ENCODE measurements at places on chromosomes 1 and 21.

DNA sequence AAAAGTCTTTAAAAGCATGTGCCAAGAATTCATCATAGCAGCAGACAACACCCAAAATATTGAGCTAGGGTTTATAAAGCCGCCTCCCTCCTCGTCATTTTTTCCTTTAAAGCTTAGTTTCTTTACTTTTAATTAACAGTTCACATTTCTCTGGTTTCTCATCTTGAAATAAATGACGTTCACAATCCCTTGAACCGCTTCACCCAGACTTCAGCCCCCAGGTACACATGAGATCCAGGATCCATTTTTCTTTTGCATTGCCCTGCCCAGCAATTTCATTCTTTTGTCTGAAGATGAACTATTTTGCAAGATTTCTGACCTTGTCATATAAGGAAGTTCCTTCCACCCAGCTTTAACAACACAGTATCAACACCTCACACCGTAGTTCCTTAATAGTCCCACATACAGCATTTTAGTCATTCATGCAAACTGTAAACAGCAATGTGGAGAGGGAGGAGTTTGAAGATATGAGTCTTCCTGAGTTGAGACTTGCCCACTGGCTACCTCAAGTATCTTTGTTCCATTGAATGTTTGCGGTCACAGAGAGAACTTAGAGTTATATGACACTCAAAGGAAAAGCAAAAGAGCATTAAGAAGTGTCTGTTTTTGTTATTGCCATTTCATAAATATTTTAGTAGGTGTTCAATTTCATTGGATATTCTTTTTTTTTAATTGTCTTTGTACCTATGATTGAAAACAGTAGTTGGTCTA is 35.3 kb upstream of the CACYBP start:
- DNase-seq = no peak

- DNase-seq = no peak
Observed at GRCh38 chr1:24297852-24298232, 21.3 kb upstream of the GRHL3 start.

DNA sequence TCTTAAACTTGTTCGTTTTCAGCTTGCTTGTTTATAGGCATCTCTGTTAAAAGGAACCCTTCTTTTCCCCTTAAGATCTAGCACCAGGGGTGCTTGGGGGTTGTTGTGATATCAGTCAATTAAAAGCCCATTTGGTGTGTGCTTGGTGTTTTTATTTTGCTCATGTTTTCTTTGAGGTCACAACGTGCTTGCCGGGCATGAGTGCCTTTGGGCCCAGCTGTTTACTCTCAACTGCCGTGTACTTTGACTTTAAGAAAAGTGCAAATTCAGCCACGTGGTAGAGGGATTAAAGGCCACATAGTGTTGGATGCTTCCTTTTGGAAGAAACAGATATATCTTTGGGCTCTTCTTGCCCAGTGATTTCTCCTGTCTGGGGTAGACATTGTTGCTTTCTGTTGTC is 10.5 kb downstream of the ARID1A start:
- DNase-seq = no peak

DNA sequence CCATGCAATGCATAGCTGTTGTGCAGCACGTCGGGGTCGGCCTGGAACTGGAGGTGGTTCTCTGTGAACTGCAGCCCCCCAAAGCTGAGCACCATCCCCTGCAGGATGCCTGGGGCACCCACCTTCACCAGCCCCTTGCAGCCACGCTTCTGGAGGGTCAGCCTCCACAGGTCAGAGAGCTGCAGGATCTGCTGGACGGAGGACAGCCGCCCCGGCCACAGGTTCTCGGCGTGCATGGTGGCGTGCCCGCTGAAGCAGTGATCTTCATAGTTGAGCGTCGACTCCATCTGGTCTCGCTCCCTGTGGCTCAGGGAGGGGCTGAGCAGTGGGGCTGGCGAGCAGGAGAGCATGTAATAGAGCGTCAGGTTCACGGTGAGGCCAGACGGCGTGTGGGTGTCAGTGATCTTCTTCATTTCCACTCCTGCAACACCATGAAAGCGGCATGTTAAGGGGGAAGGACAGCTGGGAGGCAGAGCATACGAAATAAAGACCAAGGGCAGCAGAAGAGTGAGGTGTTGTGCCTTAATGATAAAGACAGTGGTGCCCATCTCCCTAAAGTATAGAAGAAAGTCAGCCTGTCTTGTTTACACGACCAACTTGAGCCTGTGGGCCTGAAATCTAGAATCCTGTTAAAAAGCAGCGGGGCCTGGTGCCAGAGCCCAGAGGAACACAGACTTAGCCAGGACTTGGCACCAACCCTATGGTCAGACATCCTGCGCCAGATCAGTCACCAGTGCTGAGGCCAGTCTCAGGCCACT is 3.0 kb downstream of the KIAA2013 start:
- no peak for DNase-seq

GRCh38 chr21:31893851-31894415 is 21.1 kb downstream of the HUNK start:
- DNase-seq = no peak

DNA sequence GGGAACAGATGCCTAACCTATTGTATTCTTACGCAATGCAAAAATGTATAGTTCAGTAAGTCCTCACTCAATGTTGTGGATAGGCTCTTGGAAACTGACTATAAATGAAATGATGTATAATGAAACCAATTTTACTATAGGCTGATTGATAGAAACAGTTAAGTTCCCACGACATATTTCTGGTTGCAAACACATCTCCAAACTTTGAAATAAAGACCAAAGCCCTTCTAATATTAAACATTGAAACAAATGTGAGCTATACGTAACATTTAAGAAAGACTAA is 29.1 kb downstream of the MAP3K21 start:
- no peak for DNase-seq

DNA sequence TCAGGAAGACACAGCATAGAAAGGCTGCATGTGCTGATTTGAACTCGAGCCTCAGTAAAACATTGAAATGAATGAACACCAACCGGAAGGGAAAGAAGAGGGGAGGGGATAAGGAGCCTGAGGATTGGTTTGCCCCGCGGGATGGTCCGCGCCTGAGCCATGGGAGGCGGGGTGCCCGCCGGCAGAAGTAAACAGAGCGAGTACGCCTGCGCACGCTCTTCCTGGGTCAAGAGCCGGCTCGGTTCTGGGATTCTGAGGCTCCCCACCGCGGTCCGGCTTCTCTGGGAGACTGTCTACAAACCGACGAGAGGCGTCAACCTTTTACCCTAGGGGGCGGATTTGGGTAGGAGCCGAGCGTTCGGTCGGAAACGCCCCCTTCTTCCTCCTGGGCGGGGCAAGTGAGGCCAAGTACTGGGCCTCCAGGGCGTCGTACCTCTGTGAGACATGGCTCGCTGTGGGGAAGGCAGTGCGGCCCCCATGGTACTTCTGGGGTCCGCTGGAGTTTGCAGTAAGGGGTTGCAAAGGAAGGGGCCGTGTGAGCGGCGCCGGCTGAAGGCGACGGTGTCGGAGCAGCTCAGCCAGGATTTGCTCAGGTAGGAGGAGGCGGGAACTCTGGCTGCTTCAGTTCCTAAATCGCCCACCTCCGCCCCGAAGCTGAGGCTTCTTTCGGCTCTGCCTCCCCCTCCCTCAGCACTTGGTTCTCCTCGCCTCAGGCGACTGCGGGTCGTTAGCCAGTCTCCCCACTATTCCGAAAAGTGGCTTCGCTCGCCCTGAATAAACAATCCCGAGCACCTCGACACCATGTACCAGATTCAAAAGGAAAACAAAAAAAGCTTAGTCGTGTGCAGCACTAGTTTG is at the start of gene BTBD8:
Gene BTBD8 (plus strand): TSS at position 218 of the 858 bp plus-strand sequence. CDS start 227 bp downstream, at position 445.
- peak; percentile 86 for DNase-seq

GRCh38 chr1:206814716-206815341 is 42.5 kb upstream of the IL10 start:
- no peak for DNase-seq

DNA sequence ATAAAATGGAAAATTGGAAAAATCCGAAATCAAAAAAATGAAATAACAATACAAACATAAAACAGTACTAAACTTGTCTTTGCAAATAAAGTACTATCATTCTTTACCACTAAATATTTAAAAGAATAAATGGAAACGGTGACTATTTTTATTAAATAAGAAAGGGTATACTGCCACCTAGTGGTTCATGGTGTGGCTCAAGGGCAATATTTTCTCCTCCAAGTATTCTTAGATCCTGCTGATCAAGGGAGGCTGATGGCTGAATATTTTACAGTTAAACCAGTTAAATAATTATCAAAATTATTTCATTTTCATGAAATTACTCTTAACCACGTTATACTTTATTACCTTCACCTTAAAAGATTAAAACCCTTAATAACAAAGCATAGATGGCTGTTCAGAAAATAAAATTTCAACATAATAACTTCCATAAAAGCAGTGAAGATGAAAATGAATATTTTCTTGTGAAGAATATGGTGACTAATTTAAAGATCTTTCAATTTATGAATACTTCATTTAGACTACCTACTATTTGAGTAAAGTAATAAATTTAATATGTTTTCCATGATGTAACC is 1793.9 kb downstream of the NCAM2 start:
- no peak for DNase-seq
